ENCODE measurements at places on chromosomes 1 and 21.

- DNase-seq, result no peak
These were observed 141.9 kb downstream of the PTBP2 start for GRCh38 chr1:96863449-96863848.

DNA sequence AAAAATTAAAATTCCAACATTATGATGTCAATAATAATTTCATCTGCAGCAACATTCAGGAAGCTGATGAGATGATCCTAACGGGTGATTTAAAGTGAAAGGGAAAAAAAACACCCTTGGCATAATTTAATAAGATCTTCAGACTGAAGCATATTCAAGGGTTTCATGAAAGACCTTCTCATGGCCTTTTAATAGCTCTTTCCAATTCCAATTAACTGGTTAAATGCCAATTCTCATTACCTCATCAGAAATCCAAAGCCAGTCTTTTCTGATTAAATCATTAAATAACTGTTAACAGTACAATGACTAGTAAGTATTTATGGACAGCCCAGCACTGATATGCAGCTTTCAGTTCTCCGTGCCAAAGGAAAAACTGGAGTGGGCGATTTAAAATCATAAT, 407.5 kb downstream of the SMYD3 start:
- DNase-seq, result no peak

DNA sequence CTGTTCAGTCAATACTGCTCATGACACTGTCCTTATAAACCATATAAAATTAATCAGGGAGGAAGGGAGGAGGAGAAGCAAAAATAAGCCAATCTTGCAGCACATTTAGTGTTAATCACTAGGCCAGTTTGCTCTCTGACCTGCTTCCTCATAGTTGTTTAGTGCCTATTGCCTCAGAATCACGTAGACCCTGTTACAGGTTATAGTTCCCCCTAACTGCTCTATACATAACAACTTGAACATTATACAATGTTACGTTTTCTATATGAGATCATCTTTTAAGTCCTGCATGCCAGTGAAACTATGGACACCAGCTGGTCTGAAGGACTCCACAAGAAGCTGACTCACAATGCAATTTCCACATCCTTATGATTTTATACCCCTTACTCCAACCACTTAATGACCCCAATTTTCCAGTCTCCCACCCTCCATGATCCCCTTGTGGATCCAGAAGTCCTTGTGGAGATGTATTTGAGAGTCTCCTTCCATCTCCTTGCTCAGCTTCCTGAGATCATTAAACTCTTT, 34.9 kb upstream of the TACSTD2 start:
- DNase-seq, result no peak

- no peak for DNase-seq
These were observed 51.2 kb downstream of the DIP2A start for GRCh38 chr21:46509741-46510502.

DNA sequence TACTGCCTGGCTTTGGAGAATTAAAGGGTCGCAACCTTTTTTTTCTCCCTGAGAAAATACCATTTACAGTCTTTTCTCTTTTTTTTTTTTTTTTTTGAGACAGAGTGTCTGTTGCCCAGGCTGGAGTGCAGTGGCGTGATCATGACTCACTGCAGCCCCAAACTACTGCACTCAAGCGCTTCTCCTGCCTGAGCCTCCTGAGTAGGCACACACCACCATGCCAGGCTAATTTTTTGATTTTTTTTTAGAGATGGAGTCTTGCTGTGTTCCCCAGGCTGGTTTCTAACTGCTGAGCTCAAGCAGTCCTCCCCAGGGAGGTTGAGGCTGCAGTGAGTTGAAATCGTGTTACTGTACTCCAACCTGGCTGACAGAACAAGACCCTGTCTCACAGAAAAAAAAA, 24.6 kb downstream of the UBE4B start:
- DNase-seq, result no peak

- no peak for DNase-seq
These were observed 61.9 kb downstream of the LAMC2 start for GRCh38 chr1:183247931-183248330.

- no peak for DNase-seq
These were observed 14.7 kb downstream of the TIE1 start for GRCh38 chr1:43315481-43315880.

Data from cerebellar cortex (tissue), 1 donor.